ENCODE measurements at places on chromosomes 7 and 10.

GRCh38 chr10:34854147-34854601 lies 39.1 kb upstream of the PARD3 start:
- no peak for DNase-seq

DNA sequence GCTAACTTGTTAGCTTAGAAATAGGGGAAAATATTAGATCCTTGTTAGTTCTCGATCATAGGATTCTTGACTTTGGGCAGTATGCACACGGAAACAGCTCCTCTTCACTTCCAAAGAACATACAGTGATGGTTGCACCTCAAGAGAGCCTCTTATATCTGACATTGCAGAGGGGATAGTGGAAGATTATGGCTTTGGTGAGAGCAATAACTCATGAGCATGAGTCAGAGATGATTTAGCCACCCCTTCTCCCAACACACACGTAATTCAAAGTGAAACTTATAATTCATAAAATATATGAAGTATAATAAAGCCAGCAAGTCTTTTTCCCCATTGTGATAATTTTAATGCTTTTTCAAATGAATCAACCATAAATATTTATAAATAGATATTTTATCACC lies 683.7 kb downstream of the POM121L12 start:
- no peak for DNase-seq

GRCh38 chr10:74075906-74076305 lies 74.7 kb downstream of the AP3M1 start:
- no peak for DNase-seq

DNA sequence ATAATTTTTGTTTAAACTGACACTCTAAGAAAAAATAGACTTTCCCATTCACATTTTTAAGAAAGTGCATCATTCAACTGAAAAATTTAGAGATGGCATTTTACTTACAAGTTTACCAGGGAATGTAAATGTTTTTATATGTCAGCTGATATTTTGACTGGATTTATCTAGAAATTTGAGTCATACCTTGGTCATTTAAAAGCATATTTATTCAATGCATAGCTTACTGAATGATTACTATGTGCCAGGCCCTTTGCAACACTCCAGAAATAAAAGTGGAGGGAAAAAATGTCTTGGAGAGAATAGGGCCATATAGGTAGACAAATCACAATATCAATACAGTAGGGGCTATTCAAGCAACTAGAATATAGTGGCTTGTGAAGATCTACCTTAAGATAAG lies 98.4 kb upstream of the FAM3C start:
- no peak for DNase-seq

DNA sequence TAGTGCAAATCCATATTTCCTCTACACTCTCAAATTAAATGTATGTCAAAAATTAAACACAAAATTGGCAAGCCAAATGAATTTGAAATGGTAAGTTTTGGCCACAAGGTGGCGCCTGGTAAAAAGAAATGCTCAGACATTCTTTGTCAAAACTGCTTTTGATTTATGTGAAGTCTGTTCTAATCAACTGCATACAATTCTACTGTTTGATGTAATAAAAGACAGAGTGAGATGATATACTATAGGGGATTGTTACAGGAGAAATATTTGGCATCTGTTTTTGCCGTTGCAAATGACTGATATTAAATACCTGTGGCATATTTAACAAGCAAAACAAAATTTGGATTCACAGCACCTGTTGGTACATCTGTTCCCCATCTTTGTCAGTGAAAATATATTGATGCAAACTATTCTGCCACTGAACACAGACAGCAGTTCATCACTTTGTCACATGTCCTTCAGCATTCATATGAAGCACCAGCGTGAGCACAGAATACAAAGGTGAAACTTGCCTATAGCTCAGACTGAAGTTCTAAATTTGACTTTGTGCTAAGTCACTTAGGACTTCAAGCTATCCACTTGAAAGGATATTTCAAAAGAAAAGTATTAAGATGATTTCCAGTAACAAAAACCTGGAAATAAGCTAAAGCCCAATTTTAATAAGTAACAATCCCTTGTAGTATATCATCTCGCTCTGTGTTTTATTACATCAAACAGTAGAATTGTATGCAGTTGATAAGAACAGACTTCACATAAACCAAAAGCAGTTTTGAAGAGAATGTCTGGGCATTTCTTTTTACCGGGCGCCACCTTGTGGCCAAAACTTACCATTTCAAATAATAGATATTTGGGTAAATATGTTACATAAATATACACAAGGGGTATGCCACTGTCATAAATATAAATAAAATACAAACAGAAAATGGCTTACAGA lies 10.2 kb upstream of the CH25H start:
- peak; percentile 71 for DNase-seq

GRCh38 chr7:107891636-107892366 lies 818 bp downstream of the DLD start:
- DNase-seq, result no peak

- no peak for DNase-seq
Measured at GRCh38 chr10:36629476-36629875, 495.9 kb upstream of the ANKRD30A start.

DNA sequence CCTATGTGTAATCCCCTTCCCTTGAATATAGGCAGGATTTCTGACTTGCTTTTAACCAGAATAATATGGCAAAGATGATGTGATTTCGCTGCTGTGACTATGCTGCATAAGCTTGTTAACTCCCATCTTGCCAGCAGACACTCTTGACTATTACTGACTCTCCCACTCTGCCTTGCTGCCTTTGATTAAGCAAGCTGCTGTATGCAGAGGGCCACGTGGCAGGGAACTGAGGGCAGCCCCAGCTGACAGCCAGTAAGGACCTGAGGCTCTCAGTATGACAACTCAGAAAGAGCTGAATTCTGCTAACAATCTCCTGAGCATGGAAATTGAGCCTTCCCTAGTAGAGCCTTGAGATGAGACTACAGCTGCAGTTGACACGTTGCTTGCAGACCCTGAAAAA lies 279.4 kb upstream of the CACNA2D1 start:
- DNase-seq, result no peak

DNA sequence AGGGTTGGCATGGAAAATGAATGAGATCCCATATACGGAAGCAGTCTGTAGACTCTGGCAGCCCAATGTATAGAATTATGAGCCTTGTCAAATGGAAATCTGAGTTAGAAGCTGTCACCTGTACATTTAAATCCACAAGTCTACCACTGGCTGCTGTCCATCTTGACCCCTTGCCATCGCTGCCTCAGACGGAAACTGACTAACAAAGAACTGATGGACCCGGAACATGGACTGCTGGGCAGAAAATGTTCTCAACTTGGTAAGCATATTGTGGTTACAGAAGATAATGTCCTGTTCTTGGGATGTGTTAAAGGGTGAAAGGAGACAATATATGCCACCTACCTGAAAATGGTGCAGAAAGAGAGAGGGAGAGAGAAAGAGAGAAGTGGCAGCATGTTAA lies 37.5 kb downstream of the PARP12 start:
- DNase-seq, result no peak

- DNase-seq, result no peak
Measured at GRCh38 chr7:134477954-134478353, 19.1 kb upstream of the AKR1B1 start.

- DNase-seq, result no peak
Measured at GRCh38 chr7:129227646-129228578, 3.1 kb downstream of the AHCYL2 start.

DNA sequence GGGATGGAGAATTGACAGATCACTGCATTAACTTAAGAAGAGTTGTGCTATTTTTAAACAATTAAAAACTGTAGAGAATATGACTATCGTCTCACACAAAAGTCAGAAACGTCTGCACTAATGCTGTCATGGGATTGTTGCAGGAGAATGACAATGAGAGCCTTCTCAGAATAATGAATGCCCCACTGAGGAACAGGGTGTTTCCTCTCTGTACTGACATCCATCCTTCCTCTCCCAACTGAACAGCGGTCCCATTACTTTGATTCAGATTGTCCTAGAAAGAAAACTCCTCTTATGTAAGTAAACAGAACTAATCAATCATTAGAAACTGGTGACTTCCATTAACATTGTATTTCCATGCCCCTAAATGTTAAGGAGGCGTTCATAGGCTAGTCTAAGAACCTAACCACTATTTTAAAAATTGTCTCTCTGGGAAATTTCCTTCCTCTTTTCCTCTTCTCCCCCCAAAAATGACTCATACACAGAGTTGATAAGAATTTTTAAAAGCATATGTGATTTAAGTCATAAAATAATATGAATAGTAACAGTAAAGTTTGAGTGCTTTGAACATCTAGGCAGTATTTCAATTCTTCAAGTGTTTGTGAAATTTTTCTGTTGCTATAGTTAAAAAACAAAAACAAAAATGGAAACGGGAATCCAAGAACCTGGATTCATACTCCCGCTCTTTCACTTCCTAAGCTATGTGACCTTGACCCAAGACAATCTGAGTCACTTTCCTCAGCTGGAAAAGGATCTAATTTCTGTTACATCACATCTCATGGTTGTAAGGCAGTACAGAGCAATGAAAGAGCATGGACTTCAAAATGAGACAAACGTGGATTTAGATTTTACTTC lies 12.7 kb upstream of the MACC1 start:
- DNase-seq, result no peak

- no peak for DNase-seq
Measured at GRCh38 chr7:134943785-134944400, 42.4 kb upstream of the AGBL3 start.

DNA sequence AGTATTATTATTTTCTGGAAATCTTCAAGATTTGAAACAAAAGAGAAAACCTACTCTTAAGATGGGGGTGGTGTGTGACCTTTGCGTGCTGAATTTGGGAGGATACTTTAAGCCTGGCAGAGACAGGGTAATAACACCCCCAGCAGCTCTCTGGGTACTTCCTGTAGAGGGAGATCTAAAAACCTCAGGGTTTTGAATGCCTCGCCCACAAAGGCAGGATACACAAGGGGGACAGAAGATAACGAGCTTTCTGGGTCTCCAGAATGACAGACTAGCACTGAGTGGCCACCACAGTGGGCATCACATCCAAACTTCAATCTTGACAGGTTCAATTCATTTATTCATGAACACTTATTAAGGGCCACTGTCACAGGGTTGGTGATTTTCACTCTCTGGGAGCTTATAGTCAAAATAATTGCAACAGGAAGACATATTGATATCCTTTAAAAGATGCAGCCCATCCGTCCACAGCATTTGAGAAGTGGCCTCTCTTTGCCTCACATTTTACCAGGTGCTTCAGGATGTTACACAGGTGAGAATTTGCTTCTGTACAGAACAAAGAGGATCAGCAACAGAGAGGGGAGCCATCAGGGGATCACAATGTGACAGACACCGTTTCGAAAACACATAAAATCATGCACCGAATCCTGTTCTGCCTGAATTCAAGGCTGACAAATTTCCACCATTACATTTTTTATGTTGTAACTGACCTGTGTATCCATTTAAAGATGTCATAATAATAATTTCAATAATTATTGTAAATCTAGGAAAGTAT lies 14.3 kb downstream of the CPA1 start:
- DNase-seq, result no peak

DNA sequence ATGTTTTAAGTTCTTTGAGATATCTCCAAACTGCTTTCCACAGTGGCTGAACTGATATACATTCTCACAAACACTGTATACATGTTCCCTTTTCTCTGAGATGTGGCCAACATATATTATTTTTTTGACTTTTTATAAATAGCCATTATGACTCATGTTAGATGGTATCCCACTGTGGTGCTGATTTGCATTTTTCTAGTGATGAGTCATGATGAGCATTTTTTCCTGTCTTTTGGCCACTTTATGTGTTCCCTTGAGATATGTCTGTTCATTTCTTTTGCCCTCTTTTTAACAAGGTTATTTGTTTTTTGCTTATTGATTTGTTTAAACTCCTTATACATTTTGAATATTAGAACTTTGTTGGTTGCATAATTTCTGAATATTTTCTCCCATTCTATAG lies 1055.1 kb downstream of the NXPH1 start:
- no peak for DNase-seq

- no peak for DNase-seq
Measured at GRCh38 chr10:129035052-129035827, 431.8 kb upstream of the MGMT start.

DNA sequence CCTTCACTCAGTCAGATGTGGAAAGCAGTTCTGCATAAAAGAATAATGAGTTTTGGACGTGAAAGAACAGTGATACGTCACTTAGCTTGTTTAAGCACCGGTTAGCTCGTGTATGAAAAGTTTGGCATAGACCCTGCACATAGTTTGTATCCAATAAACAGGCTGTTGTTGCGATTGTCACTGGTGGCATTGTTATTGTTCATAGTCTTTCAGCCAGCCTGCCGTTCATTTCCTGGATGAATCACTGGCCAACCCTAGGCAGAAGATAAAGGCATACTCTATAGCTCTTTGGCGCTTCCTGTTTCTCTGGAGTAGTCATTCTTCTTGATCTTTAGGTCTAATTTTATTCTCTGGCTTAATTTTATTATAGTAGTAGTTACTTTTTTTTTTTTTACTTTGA lies 57.8 kb upstream of the ANKRD30A start:
- DNase-seq, result no peak

GRCh38 chr10:44911081-44911540 lies at the start of gene TMEM72:
Gene TMEM72 (plus strand): TSS chr10:44911337. CDS start chr10:44911513, 176 bp downstream.
- peak; percentile 80 for DNase-seq

- no peak for DNase-seq
Measured at GRCh38 chr10:133050371-133050770, 37.4 kb upstream of the ADGRA1 start.

- DNase-seq, result no peak
Measured at GRCh38 chr10:99013885-99014284, 221.8 kb downstream of the HPSE2 start.

- peak; percentile 55 for DNase-seq
Measured at GRCh38 chr10:28991333-28992270, 297.3 kb upstream of the LYZL1 start.

DNA sequence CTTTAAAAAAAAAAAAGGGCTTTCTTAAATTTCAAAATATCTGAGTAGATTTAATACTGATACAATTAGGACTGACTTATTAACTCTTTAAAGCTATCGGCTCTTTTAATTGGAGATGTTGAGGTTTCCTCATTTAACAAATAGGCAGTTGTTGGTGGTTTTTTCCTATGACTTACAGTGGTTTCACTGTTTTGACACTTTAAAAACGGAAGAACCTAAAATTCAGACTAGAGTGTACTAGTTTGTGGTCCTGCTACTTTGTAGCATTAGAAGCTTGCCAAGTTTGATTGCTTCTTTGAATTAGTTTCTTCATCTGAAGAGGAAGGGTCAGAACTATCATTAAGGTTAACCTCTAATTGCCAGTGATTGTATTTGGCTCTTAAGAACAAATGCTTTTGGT lies 27.7 kb downstream of the CUL1 start:
- DNase-seq, result no peak

- no peak for DNase-seq
Measured at GRCh38 chr7:6444516-6445269, 3.1 kb downstream of the DAGLB start.

DNA sequence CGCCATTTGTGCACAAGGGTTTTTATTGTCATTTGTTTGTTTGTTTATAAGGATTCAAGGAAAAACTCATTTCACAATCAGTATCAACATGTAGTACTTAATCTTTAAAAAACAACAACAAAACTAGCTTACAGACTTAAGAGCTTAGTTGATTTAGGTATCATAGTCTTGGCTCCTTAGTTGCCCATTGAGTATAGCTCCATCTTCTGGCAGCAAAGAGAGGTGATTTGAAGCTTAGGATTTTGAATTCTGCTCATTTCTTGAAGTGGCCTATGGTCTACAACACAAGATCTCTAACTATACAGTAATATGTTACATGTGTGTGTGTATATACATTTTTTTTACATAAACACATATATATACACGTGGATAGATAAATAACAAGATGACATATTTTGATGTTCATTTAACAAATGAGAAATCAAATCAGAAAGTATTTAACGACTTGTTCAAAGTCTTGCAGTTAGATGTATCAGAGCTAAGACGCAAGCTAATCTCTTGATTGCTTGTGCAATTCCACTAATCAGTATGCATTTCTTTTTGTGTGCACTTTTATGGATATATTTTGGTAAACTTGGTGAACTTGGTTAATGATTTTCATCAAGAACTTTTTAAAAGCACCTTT lies 307.3 kb downstream of the CAMK1D start:
- no peak for DNase-seq

Data from colonic mucosa (tissue), 4 donors.